ENCODE measurements at places on chromosomes 12 and 14.

GRCh38 chr14:80378084-80378690 is 166.9 kb upstream of the DIO2 start:
- DNase-seq: no peak

- no peak for DNase-seq
These were observed 29.8 kb downstream of the GOLGA3 start for GRCh38 chr12:132798836-132799235.

DNA sequence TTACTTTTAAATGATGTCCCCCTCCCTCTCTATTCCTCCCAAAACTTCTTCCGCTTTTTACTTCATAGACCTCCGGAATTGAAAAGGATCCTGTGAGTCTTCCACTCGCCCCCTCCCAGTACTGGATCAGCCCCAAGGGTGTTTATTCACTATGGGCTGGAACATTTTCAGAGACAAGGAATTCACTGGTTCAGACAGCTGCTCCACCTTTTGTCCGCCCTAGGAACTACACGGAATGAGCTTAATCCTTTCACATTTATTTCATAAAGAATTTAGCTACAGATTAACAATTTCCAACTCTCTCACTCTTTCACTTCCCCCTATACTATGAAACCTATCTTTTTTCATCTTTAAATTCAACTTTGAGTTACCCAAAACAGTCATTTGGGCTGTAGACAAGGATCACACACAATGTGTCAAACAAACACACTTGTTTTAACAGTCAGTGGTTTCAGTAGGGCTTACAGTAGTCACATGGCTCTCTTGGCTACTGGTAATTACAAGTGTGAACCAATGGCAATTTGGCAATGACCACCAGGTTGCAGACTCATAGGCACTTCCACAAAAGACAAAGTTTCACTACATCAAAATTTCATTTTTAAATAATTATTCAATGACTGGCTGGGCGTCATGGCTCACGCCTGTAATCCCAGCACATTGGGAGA is 20.6 kb downstream of the CNIH1 start:
- no peak for DNase-seq

GRCh38 chr12:122423258-122424165 is 1.0 kb upstream of the CLIP1 start:
- no peak for DNase-seq

- DNase-seq: no peak
These were observed 137.4 kb downstream of the PAPOLA start for GRCh38 chr14:96639550-96639949.

DNA sequence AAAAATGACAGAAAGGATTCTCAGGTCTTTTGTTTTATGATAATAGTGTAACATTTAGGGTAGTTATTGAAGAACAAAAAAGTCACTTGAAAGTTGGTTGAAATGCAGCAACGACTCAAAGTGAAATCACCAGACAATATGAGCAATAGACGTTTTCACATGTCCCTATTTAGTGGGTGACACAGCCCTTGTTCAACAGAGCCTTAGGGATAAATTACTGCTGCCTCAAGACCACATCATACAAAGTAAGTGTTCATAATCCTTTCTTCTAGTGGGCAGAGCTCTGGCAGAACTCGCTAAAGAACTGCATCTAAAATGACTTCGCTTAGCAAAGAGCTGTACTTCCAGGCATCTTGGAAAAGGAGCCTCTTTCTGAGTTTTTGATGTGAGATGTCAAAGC is 128.5 kb upstream of the LMNTD1 start:
- no peak for DNase-seq
